ENCODE measurements at places on chromosomes 16 and 17.

DNA sequence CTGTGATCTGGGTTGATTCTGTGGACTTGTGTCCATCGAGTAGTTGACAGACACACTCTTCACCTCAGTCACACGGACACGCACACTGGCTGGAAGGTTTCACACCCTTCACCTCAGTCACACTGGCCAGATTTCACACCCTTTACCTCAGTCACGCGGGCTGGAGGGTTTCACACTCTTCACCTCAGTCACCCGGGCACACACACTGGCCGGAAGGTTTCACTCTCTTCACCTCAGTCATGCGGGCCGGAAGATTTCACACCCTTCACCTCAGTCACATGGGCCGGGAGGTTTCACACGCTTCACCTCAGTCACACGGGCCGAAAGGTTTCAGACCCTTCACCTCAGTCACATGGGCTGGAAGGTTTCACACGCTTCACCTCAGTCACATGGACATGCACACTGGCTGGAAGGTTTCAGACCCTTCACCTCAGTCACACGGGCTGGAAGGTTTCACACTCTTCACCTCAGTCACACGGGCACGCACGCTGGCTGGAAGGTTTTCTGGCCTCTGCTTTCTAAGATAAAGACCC lies 96.2 kb downstream of the PGS1 start:
- DNase-seq, result peak; percentile 3

DNA sequence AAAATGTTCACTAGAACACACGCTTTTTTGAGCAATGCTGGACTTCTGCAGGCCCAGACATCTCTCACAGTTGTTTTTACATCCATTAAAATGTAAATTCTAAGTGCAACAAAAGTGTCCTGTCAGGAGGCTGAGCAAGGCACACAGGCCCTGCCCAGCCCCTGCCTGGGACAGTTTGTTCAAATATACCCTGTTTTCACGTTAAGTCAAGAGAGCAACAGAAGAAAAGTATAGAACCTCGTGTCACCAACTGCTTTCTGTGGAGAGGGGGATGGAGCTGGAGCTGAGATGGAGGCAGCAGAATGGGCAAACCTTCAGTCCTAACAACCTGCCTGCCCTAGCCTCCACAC lies 4.3 kb upstream of the HOXB2 start:
- DNase-seq, result no peak

GRCh38 chr16:57628008-57628781 lies at the start of gene ADGRG1:
Gene ADGRG1, plus strand, starts transcription at chr16:57628630. Its CDS starts 21,658 bp downstream, at chr16:57650288.
- no peak for DNase-seq

DNA sequence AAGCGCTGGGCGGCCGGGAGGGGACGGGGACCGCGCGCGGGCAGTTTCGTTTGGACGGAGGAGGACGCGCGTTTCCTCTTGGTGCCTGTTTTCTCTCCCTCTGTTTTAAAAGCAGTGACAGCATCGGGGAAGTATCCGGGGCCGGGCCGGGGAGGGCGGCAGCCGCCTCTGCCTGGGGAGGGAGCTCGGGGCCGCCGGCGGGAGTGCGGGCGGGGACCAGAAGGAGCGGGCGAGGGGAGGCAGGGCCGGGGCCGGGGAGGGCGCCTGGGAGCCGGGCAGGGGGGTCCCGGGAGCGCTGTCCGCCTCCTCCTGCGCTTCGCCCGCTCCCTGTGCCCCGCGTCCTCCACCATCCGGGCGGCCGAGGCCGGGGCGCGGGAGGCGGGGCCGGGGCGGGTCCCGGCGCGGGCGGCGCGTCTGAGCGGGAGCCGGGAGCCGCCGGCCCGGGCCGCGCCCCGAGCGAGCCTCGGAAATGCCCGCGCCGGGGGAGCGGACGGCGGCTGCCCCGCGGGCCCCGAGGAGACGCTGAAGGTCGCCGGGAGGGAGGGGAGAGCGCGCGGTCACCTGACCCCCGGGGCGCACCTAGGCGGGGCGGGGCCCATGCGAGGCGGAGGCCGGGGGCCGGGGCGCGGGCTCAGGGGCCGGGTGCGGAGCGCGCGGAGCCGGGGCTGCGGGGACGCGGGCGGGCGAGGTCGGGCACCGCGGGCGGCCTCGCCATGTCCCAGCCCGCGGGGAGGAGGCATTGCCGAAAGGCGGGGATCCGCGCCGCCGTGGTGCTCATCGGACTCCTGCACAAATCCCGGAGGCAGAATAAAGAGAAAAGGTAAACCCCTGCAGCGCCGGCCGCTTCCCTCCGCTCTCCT lies 57.3 kb downstream of the RAP1GAP2 start:
- DNase-seq, result no peak

DNA sequence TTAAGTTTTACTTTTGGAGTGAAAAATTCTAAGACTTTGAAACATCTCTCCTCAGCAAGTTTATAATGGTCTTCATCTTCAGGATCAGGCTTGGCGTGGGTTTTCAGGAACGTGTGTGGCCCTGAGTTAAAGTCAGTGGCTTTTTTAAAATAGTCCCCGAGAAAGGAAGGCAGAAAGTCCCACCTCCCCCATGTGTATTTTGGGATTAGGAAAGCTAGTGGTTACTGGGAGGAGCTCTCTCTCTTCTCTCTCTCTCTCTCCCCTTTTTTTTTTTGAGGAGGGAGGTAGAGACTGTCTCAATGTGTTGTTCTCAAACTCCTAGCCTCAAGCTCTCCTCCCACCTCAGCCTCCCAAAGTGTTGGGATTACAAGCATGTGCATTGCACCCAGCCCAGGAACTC lies 213.2 kb downstream of the IRX3 start:
- no peak for DNase-seq

- no peak for DNase-seq
Measured at GRCh38 chr16:46803373-46803772, 27.6 kb downstream of the C16orf87 start.

- no peak for DNase-seq
Measured at GRCh38 chr17:72191921-72192799, 71.3 kb downstream of the SOX9 start.

- DNase-seq, result no peak
Measured at GRCh38 chr17:73098919-73099318, 6.4 kb upstream of the SLC39A11 start.

GRCh38 chr16:19415461-19415860 lies 2.2 kb upstream of the TMC5 start:
- no peak for DNase-seq

- no peak for DNase-seq
Measured at GRCh38 chr17:62824290-62825131, 16.4 kb upstream of the MARCHF10 start.

DNA sequence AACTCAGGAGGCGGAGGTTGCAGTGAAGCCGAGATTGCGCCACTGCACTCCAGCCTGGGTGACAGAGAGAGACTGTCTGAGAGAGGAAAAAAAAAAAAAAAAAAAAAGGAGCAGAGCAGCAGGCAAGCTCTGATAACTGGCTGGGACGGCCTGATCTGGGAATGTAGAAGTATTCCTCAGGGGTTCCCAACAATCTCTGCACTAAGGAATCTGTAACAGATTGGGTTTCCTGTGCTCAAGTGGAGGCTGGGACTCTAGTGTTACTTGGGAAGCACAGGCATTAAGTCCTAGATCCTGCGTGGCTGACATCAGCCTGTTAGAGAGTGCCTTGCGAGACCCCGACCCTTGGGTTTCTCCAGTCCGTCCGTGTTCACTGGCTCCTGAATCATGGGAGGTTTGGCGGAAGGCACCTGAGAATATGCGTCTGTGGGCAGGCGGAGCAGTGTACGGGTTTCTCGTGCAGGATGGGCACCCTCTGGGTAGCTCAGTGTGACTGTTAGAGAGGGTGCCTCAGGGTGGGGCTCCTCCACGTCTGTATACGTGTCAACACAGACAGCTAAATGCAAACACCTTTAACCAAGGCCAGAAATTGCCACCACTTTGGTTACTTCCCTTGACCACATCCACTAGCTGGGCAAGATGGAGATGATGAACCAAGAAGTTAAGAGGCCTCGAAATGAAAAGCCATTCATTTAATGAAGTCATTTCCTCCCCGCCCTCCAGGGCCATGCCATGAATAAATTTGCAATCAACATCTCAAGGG lies 174.9 kb upstream of the RPL38 start:
- DNase-seq, result no peak

- DNase-seq, result no peak
Measured at GRCh38 chr16:12063435-12063834, 86.9 kb downstream of the SNX29 start.

- no peak for DNase-seq
Measured at GRCh38 chr17:11404431-11405276, 163.6 kb downstream of the SHISA6 start.

DNA sequence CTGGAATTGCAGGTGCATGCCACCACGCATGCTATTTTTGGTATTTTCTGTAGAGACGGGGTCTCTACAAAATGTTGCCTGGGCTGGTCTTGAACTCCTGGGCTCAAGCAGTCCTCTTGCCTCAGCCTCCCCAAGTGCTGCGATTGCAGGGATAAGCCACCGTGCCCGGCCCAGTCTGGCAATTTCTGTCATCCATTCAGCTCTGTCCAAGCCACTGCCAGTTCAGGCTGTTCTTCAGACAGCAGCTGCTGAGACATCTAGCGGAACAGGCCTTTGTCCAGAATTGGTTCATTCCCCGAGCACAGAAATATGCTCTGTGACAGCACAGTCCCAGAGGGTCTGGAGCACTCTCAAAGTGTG lies 5.4 kb downstream of the SLC47A1 start:
- DNase-seq, result no peak

DNA sequence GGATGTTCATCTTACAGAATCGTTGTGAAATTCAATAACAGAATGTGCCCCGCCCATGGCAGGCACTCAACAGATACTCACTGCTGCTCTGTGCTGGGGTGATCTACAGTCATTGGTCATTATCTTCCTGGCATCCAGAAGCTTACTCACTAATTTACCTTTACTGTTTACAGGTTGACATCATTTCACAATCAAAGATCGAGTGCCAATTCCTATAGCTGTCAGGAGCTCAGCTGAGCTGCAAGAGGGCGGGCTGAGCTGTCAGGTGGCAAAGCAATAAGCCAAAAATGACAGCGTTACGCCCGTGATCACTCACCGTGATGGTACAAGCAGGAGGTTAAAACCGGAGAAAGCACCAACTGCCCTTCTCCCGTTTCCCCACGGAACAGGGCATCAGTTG lies 51.2 kb downstream of the LITAF start:
- DNase-seq, result no peak

- DNase-seq, result peak; percentile 79
Measured at GRCh38 chr16:23835390-23836077, at the start of gene PRKCB. Gene PRKCB, plus strand, starts transcription at chr16:23835983.

GRCh38 chr16:79845734-79846135 lies 245.2 kb upstream of the MAF start:
- DNase-seq, result no peak

- DNase-seq, result no peak
Measured at GRCh38 chr17:70405492-70406220, 236.3 kb downstream of the KCNJ2 start.

- no peak for DNase-seq
Measured at GRCh38 chr17:57523926-57524632, 221.0 kb downstream of the CCDC182 start.

GRCh38 chr16:54050459-54051210 lies 236.0 kb downstream of the IRX3 start:
- no peak for DNase-seq

DNA sequence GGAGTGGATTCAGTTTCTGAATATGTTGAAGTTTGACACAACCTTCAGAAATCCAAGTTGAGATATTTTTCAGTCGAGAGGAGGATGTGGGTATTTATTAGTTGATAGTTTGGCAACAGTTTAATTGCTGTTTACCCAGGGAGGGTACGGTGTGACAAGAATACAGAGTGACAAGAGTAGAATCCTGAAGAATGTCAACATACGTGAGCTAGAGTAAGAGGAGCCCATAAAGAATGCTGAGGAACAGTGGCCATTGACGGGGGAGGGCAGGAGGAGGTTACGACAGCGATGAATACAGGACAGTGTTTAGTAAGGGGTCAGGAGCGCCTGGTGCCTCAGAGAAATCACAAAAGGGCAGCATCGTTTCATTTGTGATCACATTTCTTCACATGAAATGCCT lies 76.5 kb downstream of the AATF start:
- DNase-seq, result no peak

DNA sequence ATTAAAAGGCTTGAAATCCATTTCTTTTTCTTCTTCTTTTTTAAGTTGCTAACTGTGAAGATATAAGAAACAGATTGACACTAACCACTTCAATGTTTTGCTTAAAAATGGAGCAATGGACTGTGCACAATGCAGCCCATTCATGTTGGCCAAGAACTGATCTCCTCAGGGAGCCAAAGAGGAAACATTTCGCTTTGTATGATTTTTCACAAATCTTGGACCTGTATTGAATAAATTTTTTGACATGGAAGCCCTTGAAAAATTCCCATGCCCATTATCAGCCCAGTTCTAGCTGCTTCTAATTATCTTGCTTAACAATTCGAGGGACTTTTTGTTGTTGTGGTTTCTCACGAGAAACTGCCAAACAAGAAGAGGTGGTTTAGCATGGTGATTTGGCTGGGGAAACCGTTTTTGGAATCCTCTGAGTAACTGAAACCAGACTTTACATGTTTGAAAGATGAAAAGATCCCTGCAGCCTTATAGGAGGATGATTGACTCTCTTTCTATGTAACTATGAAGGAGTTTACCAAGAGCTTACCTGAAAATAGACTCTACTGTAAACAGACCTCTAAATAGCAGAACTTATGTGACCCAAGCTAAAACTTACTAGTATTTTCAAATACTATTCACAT lies 1389.4 kb upstream of the GOT2 start:
- no peak for DNase-seq

DNA sequence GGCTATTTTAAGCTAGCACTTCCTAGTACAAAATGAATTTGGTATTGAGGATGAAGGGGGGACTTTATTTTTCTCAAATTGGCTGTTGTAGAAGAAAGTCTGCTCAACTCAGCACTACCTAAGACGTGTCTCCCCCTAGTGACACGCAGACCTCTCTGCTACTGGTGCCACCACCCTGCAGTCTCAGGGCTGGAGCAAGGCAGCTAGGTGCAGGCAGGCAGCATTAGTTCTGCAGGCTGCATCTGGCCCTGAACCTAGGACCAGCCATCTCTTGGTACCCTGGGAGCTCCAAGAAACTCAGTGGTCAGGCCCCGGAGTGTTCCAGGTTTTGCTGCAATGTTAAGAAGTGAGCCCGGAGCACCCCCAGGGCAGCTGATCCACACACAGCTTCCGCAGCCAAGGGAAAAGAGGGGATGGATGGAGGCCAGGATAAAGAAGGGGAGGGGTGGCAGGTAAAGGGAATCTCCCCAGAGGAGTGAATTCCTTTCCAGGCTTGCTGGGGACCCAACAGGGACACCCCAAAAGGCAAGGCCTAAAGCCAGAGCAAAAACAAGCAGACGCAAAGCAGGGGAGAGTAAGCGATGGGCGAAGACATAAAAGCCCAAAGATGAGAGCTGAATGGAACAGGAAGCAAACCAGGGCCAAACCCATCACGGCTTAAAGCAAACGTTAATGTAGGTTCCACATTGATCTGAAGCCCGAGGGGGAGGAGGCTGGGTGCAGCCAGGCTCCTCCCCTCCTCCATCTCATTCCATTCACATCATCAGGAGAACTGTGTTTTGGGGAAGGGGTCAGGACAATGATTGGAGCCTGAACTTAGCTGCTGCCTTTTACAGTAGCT lies 200.5 kb downstream of the ZFHX3 start:
- no peak for DNase-seq

GRCh38 chr17:34235389-34236028 lies 19.6 kb upstream of the CCL2 start:
- no peak for DNase-seq

- no peak for DNase-seq
Measured at GRCh38 chr16:48310908-48311641, 63.7 kb upstream of the ABCC11 start.
